ENCODE measurements at places on chromosomes 5 and 9.

GRCh38 chr9:98481676-98482075 is 226.2 kb upstream of the TBC1D2 start:
- DNase-seq: no peak

DNA sequence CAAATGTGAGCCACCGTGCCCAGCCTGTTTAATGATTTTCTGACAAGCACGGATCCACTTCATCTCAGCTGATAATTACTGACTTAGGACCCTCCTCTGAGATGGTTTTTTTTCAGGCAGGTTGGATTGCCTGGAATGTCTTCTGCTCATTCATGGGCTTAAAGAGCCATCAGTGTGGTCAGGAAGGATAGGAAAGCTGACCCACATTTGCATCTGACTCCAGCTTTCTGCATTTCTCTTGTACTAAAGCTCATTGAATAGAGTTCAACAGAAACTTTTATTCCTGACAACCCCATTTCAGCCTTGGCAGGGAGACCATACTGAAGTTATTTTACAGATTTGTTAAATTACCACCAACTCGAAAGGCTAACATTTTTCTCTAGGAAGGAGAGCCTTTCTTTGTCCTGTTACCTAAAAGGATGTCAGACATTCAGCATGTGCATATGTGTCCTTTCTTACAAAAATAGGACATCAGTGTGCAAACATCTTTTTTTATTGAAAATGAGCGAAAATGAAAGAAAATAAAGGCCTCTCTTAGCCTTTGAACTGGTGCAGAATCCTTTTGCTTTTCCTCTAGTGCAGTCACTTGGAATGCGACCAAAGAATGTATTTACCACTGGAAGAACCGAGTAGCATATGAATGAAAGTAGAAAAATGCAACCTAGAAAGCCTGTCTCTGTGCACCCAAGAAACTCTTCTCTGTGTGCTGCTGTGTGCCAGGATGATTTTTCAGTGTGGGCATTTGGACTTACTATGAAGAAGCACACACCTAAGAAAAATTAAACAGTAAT is 26.6 kb downstream of the ADCY2 start:
- no peak for DNase-seq

DNA sequence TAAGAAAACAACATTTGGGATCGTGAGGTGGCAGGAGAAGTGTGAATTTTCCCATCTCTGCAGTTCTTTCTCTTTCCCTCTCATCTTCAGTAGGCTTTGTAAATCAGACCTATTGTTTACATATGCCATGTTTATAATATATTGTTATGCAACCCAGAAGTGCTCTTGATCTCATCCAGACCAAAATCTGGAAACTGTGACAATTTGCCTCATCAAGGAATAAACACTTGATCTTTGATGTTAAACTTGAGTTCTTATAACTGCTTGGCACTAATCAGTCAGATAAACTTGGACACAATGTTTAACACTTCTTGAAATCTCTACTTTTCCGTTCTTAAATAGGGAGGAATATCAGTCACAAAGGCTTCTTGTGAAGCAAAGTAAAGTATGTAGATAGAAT is 384.7 kb downstream of the DMRT2 start:
- DNase-seq: no peak

DNA sequence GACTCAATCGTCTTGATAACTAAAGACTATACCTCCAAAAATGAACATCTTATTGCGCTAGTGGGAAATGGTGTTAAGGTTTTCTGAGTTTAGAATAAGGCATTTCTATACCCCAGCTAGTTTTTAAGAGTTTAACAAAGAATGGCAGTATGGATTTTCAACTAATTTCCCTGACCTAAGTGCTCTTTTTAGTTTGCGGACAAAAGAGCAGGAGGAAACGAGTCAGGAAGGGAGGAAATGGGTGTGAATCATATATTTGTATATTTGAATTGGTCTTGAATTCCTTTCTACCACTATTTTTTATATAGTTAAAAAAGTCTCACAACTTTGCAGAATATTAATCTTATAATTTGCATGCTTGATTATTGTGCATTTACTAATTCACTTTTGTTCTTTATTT is 516.3 kb upstream of the ZNF608 start:
- no peak for DNase-seq

- no peak for DNase-seq
These were observed 283.8 kb upstream of the DMRT1 start for GRCh38 chr9:557601-558201.

- no peak for DNase-seq
These were observed 19.6 kb downstream of the SH2D3C start for GRCh38 chr9:127758843-127759242.

DNA sequence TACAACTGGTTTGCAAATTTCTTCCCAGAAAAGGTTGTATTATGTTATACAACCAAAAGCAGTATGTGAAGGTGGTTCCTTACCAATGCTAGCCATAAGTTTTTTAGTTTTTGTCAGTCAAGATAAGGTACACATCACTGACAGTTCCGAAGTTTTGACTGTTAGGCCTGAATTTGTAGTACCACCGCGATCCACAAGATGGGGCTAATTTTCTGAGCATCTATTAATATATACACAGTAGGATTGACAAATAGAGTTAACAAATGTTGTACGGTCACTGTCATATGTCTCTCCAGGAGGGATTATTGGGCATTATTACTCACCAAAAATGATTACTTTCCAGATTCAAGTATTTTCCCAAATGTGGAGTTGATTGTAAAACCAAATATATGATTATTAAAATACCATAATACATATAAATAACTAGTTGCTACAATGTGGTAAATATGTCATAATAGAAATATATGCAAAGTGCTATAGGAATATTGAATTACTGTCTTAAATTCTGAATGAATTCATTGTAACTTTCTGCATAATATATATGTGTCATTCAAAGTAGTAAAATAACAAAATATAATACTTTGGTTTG is 28.4 kb upstream of the LRRC19 start:
- DNase-seq: peak; percentile 72

DNA sequence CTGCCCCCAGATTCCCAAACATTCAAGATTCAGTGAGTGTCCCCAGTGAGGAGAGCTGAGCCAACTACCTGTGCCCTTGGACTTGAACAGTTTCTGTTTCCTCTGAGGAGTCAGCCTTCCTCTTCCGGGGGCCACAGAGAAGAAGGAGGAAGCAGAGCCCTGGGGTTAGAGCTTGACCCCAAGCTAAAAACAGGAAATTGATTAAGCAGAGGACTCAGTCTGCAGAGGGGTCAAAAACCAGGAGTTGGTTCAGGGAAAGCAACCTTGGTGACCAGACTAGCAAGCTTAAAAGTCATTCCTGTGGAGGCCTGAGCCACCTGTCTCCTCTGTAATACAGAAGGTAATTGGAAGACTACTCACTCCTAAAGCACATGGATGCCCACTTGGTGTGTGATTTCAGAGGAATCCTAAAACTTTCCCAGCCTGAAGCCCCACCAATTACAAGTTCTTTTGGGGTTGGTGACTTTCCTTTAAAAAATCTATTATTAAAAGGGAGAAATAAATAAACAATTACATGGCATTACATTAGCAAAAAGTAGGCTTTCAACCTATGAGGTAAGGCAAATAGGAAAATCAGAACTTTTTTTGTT is 64.2 kb upstream of the SELENOP start:
- no peak for DNase-seq

DNA sequence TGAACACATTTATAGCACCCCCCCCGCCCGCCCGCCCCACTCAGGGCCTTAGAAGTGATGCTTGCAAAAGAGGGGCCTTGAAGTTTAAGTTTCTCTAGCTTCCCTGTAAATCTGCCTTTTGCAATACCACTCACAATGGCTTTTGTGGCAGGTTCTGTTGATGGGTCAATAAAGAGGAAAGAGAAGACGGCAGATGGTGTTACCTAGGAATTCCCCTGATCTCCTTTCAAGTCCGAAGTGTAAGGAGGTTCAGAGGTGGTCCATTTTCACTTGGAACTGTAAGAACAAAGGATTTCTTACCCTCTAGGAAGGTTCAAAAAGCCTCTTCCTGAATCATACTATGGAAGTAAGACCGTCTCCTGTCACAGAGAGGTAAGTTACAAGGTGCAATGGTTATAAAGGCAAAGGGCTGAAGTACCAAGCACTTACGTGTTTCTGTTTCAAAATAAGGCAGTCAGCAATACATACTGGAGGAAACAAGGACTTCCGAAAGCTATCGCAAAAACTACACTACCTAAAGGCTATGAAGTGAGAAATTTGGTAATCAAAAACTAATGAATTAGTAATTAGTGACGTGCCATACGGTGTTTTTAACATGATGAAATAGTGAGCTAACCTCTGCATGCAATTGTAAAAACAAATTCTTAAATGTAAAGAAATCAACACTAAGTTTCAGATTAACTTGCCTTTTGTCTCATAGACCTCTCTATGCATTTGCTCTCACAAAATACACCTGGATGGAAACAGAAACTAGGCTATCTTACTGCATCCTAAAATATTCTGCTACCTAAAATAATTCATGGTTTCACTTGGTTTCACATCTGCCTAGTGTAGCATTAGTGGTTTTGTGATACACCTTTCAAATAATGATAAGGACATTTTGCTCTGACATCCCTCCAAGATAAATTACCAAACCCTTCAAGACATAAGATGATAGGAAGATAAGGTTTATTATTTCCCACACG is 589.4 kb upstream of the FAM174A start:
- no peak for DNase-seq

DNA sequence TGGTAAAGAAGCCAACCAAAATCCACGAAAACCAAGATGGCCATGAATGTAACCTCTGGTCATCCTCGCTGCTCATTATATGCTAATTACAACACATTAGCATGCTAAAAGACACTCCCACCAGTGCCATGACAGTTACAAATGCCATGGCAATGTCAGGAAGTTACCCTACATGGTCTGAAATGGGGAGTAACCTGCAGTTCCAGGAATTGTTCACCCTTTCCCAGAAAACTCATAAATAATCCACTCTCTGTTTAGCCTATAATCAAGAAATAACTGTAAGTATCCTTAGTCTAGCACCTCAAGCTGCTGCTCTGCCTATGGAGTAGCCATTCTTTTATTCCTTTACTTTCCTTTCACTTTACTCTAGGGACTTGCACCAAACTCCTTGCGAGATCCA is 160.6 kb downstream of the EFNA5 start:
- no peak for DNase-seq

GRCh38 chr9:86122311-86122710 is 23.0 kb upstream of the GOLM1 start:
- DNase-seq: no peak

DNA sequence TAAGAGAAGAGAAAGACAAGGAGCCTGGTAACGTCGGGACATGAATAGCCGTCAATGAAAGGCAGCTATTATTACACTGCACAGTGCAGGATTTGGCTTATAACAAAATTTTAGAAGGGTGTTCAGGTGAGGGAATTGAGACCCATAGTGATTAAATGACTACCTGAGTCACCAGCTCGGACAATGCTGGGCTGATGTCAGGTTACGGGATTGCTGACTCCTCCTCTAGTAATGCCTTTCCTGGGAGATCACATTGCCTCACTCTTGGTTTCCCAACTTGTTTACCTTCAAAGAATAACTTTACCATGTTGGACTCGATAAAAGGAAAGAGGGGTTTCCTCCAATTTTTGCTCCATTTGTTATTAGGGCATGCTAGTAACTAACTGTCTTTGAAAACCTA is 132.6 kb downstream of the GHR start:
- DNase-seq: no peak

GRCh38 chr5:15966066-15966640 is 213.4 kb downstream of the MARCHF11 start:
- no peak for DNase-seq

DNA sequence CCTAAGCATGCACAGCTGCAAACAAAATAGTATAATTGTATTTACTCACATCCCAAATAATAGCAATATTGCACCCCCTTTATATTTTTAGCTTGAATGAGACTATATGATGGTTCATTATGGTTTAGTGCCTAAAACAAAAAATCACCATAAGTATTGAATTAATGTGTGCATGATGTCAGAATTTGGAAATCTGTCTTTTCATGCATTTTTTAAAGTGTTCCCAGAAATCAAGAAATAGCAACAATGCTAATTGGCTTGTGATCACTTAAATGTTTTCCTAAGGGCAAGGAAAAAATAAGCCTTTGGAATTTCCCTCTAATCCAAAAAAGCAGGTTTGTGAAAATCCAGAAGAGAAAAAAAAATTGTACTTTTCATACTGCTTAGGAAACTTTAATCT is 50.9 kb upstream of the ITGA2 start:
- DNase-seq: no peak

GRCh38 chr5:84287951-84288350 is 96.7 kb downstream of the EDIL3 start:
- DNase-seq: no peak

- DNase-seq: no peak
These were observed 3.2 kb upstream of the FUBP3 start for GRCh38 chr9:130576176-130576575.

- DNase-seq: no peak
These were observed 45.4 kb downstream of the MARCHF11 start for GRCh38 chr5:16134204-16134603.

DNA sequence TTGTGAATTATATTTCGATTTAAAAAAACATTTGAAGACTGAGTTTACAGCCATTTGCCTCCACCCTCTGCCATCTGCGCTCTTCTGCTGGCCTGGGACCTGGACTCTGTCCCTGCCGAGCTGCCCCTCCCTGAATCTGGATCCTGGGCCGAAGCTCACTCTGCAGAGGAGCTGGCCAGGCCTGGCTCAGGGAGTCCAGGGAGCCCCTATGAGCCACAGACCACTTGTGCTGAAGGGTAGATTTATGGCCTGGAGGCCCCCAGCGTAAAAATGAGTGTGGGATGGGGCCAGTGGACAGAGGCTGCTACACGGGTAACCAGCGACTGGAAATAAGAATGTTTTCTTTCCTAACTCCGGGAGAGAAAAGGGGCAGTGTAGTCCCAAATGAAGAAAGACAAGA is 129.8 kb downstream of the FGF18 start:
- DNase-seq: no peak

GRCh38 chr5:145908206-145908960 is 28.0 kb upstream of the SH3RF2 start:
- DNase-seq: no peak

DNA sequence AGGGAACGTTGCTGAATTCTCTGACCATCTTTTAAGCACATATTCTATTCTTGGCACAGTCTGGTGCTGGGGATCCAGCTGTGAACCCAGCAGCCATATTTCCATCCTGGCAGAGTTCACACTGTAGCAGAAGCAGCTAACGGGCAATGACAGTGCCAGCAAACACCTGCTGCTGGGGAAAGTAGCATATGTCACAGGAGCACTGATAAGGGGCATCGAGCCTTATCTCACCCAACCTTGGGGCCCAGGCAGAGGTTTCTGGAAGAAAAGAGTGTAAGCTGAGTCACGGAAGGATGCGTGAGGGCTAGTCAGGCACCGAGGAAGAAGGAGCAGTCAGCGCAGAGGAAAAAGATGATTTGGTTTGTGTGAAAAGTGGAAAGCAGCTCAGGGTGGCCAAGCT is 1.1 kb downstream of the NDOR1 start:
- DNase-seq: no peak

DNA sequence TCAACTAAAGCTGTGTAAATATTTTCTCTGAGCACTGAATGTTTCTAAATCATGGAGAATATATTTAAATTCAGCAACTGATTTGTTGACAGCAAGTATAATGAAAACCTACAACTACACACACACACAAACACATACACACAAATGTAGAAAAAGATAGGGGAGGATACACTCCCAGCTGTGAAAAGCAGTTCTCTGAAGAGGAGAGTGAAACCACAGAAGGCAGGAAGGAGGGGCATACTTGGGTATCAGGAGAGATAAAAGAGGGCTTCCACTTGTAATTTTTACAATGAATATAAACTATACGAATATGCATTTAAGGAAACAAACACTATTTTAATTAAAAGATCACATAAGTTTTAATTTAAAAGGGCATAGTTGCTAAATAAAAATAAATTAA is 227.8 kb upstream of the SLC24A2 start:
- no peak for DNase-seq

GRCh38 chr5:9456435-9457042 is 89.3 kb downstream of the SEMA5A start:
- no peak for DNase-seq

All from activated CD4-positive, alpha-beta T cell treated with anti-CD3 and anti-CD28 coated beads, Interleukin-2, amount 50 U/mL, for 48 hours (primary cell).